ENCODE measurements at places on chromosomes 6 and 20.
A peak's percentile ranks its signal among the peaks of the same experiment; 100 is the strongest.

GRCh38 chr20:50713657-50714101 is 17.7 kb upstream of the PARD6B start:
- no peak for DNase-seq

GRCh38 chr20:4341804-4342485 is 326.6 kb upstream of the RNF24 start:
- no peak for DNase-seq

GRCh38 chr6:34810936-34811632 is 19.2 kb downstream of the BLTP3A start:
- DNase-seq: no peak

DNA sequence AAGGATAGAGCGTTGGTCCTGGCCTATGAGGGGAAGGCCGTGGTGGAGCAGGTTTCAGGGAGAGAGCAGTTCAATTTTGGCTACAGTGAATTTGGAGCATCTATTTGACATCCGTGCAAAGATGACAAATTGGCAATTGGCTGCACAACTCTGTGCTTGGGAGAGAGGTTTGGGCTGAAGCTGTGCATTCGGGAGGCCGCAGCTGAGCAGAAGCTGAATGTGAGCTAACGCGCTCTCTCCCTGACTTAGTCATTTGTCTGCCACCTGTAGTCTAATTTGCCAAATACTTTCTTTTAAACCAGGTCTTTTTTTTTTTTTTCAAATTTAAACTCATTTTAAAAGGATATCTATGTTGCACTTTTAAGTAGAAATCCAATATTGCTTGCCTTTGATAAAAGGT is 78.8 kb downstream of the PHACTR3 start:
- no peak for DNase-seq

DNA sequence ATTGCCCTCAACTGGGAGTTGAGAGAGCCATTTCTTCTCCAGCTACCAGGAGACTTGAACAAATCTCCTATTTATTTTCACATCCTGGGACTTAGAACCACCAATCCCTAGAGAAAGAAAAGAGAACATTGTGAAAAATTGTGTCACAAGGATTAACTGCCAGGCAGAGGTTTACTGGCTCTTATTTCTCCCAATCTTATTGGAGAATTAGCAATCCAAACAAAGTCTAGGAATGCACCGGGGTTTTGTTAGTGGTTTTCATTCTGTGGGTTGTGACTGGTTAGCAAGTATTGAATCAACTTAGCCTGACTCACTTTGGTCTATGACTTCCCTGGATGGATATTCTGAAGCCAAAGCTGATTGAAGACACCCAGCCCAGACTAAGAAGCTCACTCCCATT is 21.2 kb upstream of the ENPP5 start:
- no peak for DNase-seq

DNA sequence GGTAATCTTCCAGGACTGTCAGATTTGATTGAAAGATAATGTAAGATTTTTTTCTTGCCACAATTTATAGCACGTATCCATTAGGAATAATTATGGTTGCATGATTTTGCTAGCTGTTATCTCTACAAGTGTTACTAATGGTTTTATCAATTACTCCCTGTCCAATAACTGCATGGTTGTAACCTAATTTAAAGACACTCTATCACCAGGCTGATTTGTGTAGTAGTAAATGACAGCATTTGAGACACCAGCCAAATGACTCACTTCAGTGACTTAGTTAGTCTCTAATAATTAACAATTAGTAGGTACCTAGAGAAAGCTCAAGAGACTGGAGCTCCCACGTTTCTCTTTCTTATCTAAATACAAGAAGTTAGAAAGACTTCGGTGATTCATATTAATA is 453.8 kb upstream of the POU3F2 start:
- no peak for DNase-seq

GRCh38 chr6:122752459-122752858 is 27.1 kb upstream of the FABP7 start:
- DNase-seq: no peak

- DNase-seq: no peak
These were observed 450.9 kb downstream of the GJA1 start for GRCh38 chr6:121886223-121886830.

- DNase-seq: no peak
These were observed 105.9 kb downstream of the MYB start for GRCh38 chr6:135286962-135287538.

GRCh38 chr6:19142275-19142674 is 694.9 kb upstream of the ID4 start:
- DNase-seq: no peak

DNA sequence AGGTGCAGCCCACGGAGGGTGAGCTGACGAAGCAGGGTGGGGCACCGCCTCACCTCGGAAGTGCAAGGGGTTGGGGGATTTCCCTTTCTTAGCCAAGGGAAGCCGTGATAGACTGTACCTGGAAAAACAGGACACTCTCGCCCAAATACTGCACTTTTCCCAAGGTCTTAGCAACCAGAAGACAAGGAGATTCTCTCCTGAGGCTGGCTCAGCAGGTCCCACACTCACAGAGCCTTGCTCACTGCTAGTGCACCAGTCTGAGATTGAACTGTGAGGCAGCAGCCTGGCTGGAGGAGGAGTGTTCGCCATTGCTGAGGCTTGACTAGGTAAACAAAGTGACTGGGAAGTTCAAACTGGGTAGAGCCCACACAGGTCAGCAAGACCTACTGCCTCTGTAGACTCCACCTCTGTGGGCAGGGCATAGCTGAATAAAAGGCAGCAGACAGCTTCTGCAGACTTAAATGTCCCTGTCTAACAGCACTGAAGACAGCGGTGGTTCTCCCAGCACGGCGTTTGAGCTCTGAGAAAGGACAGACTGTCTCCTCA is 28.0 kb downstream of the SYNE1 start:
- DNase-seq: no peak

GRCh38 chr20:24766143-24766527 is 182.9 kb upstream of the CST7 start:
- no peak for DNase-seq

- DNase-seq: no peak
These were observed 124.0 kb downstream of the PLCB1 start for GRCh38 chr20:8255945-8256632.

DNA sequence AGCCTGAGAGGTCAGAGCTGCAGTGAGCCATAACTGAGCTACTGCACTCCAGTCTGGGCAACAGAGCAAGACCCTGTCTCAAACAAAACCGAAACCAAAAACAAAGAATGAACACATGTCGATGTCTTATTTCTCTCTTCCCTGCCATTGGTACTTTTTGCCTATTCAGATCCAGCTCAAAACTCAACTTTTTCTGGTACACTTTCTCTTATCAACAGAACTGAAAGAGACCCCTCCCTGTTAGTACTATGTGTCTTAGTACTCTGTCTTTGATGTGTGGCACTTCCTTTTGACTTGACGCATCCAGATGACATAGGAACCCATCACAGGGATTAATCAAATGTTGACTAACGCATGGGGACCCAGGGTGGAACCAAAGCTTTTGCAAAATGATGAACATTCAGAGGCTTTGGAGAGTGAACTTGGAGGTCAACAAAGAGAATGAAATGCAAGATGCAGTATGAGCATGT is 44.8 kb downstream of the AKAP12 start:
- no peak for DNase-seq

DNA sequence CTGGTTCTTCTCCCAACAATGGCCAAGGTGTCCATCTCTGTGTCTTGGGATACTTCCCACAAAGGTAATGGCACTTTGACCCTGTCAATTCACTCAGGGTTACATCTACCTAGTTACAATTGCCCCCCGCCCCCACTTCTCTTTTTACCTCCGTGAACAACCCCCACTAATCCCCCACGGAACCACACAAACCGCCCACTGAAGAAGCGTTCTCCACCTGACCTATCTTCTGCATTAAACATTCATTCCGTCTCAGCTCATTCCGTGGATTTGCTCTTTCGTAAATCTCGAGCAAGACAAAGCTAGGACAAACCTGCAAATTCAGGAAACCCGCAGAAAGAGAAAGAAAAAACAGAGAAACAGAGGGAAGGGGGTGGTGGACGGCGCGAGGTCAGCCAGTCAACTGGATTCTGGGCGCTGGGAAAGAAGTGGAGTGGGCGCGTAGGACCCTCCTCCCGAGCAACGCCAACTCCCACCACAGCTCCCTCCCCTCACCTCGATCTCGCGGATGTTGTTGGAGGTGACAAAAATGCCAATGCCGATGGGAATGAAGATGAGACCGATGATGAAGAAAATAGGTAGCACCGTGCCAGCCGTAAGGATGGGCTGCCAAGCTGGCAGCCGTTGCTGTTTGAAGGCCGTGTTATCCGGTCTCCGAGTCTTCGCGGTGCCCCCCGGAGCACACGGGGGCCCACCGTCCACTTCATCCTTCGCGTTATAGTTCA is 523 bp downstream of the TMEM30A start:
- no peak for DNase-seq

- DNase-seq: peak; percentile 2
These were observed 15.4 kb upstream of the STMND1 start for GRCh38 chr6:17086469-17086868.

GRCh38 chr6:115865914-115866313 is 194.8 kb downstream of the FRK start:
- DNase-seq: no peak

- no peak for DNase-seq
These were observed 1.4 kb upstream of the PCMTD2 start for GRCh38 chr20:64254156-64254555.

DNA sequence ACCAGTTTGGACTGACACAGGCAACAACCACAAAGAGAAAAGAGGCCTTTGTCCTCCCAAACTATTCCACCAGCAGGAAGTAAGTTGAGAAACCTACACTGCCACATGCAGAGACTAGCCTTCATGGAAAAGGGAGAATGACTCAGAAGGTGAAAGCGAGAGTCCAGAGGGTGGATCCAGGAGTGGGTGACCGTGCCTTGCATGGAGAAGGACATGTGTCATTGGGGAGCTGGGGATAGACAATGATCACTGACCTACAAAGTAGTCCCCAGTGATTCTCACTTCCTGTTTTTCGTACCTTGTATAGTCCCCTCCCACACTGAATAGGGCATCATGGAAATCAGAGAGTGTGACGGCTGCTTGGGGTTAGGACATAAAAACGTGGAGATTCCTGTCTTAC is 91.9 kb downstream of the MYLK4 start:
- DNase-seq: no peak

GRCh38 chr6:118528129-118528528 is 20.0 kb upstream of the PLN start:
- DNase-seq: no peak

GRCh38 chr6:135520781-135521180 is 23.2 kb upstream of the AHI1 start:
- no peak for DNase-seq

DNA sequence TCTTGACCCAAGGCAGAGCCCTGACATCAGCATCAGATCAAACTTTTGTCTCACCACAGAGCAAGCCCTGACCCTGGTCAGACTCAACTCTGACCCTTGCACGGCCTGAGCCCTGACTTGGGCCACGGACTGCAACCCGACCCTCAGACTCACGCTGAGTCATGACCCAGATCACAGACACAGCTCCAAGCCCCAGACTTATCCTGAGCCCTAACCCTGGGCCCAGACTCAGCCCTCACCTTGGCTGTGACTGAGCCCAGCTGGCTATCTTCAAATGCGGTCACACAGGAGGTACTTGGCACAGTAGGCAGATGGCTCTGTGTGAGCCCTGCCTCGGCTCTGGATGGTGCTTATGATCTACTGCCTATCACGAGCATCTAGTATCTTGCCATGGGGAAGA is 602.3 kb downstream of the PTPRT start:
- DNase-seq: no peak

DNA sequence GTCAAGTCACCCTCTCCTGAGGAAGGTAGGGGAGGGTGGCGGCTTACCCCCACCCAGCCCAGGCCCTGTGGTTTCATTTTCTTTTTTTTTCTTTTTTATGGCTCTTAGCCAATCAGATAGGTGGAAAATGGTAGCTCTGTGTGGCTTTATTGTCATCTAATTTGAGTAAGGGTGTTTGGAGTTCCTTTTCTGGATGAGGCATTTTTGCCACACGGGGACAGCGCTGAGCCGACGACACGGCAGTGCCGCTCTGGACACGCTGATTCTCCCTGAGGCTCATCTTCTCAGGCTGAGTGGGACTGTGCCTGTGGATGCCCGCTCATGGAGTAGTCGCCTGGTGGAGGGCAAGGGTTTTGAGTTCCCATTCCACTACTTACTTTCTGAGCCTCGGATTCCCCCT is 37.6 kb upstream of the ANGPT4 start:
- no peak for DNase-seq

DNA sequence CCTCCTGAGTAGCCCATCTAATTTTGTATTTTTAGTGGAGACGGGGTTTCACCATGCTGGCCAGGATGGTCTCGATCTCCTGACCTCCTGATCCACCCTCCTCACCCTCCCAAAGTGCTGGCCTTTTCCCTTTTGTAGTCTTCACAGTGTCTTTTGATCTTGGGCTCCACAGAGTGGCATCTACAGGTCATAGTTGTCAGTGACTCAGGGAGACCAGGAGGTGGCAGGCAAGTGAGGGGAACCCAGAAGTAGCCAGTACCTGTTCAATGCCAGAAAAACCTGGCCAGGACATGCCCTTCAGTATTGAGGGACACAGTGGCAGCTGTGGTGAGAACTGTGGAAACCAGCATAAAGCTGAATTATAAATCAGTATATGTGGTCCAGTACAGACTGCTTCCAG is 19.6 kb downstream of the RPP21 start:
- no peak for DNase-seq

GRCh38 chr20:32155017-32155981 is 45.8 kb downstream of the TM9SF4 start:
- DNase-seq: peak; percentile 7

DNA sequence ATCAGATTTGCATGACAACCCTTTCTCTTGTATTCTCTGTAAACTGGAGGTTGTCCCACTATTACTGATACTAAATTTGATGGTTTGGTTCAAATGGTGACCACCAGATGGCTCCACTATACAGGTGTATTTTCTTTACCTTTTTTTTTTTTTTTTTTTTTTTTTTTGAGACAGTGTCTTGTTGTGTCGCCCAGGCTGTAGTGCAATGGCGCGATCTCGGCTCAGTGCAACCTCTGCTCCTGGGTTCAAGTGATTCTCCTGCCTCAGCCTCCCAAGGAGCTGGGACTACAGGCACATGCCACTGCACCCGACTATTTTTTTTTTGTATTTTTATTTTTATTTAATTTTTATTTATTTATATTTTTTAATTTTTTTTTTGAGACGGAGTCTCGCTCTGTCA is 6.6 kb upstream of the WTAP start:
- peak; percentile 15 for DNase-seq

DNA sequence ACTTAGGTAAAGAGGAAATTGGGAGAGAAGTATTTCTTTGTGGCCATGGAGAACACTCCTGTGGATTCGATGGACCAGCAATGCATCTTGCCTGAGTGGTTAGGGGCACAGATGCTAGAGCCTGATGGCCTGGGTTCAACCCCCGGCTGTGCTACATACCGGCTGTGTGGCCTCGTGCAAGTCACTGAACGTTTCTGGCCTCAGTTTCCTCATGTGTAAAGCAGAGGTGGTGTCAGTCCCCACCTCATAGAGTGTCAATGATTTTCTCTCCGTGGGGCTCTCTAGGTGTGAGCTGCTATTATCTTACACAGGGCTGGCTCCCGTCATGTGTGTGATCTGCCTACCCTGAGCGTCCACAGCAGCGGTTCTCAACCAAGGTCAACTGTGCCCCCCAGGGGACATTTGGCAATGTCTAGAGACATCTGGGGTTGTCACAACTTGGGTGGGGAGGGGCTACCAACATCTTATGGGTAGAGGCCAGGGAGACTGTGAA is 50.0 kb upstream of the PTPN1 start:
- no peak for DNase-seq

Data from activated CD4-positive, alpha-beta T cell treated with anti-CD3 and anti-CD28 coated beads, Interleukin-2, amount 50 U/mL, for 4 hours (primary cell).